Glutamatergic neuron (in vitro differentiated cells): ENCODE measurements at places on chromosomes 5 and 9. TPM values are rescaled to one million over a fixed set of nuclear protein-coding genes. Genes with fewer than 3 reads are reported as not detected.

SLC9A3 gene
- total RNA-seq, result 1.1 TPM

UCK1 gene
- 24.8 TPM for total RNA-seq

DNA sequence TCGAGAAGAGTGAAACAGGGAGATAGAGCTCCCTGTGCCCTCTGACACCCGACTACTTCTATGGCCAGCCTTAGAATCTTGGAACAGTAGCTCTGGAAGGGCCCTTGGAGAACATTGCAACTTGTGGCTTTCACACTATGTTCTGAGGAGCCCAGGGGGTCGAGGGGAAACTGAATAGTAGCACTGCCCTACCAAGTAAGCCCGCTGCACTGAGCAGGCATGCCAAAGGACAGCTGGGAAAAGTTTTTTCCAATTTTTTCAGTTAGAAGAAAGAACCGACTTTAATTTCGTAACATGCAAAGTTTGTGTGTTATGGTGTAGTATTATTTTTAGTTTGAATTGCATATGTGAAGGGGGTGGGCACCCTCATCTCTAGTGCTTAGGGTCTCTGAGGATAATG is 10.9 kb downstream of the SMIM3 start:
- no peak for DNase-seq

HRCT1 gene
- total RNA-seq, result not detected

GRCh38 chr5:31334061-31334860 is 140.8 kb downstream of the CDH6 start:
- no peak for DNase-seq

- DNase-seq, result no peak
These were observed 96.0 kb downstream of the LIX1 start for GRCh38 chr5:97046270-97046982.

DNA sequence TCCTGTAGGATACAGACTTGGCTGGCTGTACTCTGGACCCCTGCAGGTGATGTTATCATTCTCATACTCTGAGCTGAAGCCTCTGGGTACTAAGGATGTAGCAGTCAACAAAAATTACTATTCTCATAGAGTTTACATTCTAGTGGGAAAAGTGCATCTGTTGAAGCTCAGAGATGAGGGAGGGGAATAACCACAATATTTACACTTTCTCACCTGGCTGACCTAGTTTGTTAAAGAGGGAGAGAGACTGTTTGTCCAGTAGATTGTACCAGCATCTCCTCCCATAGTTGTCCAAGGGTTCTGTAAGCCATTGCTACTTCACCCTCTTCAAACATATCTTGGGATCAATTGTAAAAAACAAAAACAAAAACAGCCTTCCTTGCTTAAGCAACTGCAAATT is 33.8 kb upstream of the CHD1 start:
- DNase-seq, result no peak

RORB gene
- 2.2 TPM for total RNA-seq

SQSTM1 gene
- total RNA-seq, result 97.0 TPM

GRCh38 chr9:134919303-134919702 is 1.6 kb upstream of the FCN1 start:
- no peak for DNase-seq

- no peak for DNase-seq
These were observed 21.0 kb upstream of the CDKN2B start for GRCh38 chr9:22030101-22030598.

ADCY2 gene
- total RNA-seq, result 3.8 TPM

DNA sequence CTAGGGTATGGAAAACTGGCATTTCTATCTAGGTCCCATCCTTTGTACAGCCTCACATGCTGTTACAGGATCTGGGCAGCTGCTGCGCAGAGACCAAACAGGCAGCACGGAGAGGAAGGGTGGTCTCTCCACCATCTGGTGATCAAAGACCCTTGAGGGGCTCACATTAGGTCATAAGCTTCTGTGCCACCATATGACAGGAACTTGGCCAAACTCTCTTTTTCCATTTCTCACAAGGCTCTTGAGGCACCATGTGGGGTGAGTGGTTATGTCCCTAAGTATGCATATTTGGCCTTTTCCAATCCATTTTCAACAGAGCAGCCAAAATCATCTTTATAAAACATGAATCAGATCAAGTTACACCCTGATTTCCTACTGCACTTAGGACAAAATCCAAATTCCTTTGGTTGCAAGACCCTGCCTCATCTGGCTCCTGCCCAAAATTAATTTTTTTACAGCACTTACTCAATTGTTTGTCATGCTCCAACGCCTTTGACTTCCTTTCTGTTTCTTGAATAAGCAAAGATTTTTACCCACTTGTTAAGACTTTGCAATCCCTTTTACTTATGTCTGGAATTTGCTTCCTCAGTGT is 730.0 kb downstream of the MAT2B start:
- DNase-seq, result peak; percentile 52

C9orf50 gene
- 0.56 TPM for total RNA-seq

DNA sequence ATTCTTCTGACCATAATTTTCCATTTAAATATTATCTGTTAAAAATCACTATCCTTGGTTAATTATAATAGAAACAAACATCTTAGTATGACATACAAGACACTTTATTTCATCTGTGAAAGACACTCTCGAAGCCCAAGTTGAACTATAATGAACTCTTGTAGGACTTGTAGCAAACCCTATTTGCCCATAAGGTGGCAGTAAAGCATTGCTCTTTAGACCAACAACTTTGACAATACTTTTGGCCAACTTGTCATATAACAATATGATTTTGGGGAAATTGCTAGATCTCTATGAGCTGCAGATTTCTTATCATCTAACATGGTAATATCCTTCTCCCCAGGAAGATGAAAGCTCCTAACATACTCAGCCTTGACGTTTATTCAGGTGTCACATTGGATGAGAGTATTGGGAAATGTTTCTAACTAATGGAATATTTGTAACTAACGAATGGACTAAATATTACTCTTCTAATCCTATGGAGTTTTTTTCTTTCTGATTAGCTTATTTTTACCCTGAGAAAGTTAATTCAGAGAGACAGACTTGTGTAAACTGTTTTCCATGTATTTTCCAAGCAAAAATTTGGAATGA is 11.0 kb downstream of the SPINK14 start:
- DNase-seq, result no peak

DNA sequence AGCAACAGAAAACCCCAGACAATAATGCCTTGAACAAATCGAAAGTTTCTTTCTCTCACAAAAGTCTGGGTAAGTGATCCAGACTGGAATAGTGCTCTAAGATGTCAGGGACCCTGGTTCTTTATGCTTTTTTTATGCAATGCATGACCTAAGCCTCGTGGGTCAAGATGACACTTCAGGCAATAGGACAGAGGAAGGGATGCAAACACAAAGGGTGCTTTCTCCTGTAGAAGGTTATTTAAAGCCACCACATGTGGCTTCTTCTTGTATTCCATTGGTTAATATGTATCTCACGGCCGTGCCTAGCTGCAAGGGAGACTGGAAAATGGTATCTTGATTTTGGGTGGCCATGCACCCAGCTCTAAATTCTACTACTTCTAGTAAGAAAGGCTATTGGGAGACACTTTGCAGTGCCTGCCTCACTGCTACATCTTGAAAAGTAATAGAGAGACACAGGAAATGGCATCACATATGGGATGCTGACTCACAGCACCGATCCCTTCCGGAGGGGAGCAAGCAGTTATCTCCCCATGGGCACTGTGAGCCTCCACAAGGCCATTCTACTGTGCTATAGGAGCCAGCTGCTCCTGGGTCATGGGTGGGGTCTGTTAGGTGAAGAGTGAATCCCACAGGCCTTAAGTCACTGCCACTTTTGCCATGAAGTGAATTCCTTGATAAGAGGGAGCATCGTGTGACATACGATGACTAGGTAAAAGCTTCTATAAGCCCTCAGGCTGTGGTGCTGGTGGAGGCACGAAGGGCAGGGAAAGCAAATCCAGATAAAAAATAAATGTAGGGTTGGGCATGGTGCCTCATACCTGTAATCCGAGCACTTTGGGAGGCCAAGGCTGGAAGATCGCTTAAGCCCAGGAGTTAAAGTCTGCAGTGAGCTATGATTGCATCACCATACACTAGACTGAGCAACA is 32.5 kb upstream of the RAB14 start:
- DNase-seq, result no peak

DNA sequence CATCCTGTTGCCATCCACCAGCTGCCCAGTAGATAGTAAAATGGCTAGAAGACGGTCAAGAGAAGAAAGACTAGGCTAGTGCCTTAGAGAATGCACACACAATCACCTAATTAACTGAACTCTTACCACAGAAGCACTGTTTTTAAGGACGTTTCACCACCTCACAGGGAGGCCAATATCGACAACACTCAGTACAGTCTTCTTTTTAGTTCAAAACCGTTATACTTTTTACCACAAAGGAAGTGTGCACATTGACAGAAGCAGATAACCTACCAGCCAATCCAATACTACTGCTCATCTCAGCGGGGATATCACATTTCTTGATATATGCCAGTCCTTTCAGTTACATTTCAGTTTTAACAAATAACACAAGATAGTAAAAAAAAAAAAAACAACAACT is 122.3 kb downstream of the GNAQ start:
- DNase-seq, result no peak

DNA sequence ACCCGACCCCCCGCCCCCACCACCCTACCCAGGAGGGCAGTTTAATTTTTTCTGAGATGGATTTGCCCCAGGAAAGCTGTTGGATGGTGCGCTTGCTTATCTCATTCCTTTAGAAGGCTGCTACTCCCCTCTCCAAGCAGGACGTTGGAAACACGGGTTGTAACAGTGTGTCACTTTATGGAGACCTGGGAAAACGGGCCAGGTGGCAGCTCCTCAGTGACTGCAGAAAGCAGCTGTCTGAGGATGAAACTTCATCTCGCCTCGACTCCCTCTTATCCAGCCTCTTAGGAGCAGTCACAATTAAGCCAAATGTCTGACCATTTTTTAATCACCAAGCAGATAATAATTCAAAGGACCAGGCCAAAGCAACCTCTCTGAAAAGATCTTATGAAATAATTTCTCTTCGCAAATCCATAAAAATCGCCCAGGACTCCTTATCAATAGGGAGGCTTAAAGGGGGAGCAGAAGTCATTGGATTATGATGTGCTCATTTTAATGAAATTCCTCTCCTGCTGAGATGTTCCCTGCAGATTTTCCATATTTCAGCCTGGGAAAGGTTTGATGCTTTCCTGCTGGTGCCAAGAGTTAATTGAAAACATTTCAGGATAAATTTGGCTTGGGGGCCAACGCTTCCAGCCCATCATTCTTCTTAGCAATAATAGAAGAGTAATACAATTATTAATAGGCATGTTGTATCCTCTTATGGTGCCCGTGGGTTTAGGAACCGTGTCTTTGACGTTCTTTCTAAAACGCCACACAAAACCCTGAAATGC is 26.0 kb downstream of the GAS1 start:
- no peak for DNase-seq

DNA sequence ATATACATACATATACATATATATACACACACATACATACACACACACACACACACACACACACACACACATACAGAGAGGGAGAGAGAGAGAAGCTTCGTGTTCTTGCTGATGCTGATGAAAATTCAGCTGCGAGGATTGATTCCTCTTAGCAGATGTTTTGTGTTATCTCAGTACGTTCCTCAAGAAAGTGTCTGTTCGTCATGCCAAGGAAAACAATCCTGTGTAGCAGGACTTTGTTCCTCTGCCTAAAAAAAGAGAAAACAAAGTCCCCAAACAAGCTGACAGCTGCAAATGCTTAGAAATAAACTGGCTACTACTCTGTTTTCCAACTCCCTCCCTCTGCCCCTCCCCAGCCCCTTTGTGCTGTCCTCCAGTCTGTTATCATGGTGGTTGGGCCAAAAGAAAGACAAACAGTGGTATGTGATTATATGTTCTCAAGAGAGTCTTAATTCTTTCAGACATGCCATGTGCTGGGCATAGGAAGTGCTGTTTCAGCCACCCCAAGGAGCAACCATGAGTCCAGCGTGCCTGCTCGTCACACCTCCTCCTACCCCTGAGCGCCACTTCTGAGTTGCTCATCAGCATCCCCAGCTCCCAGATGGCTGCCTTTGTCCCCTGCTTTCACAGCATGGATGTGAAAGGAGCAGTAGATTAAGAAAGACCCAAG is 71.5 kb upstream of the EQTN start:
- no peak for DNase-seq

RLN2 gene
- not detected for total RNA-seq

- no peak for DNase-seq
These were observed 145.5 kb downstream of the DCP2 start for GRCh38 chr5:113122053-113122452.

- DNase-seq, result no peak
These were observed 64.5 kb downstream of the RASEF start for GRCh38 chr9:82998409-82998808.

DNA sequence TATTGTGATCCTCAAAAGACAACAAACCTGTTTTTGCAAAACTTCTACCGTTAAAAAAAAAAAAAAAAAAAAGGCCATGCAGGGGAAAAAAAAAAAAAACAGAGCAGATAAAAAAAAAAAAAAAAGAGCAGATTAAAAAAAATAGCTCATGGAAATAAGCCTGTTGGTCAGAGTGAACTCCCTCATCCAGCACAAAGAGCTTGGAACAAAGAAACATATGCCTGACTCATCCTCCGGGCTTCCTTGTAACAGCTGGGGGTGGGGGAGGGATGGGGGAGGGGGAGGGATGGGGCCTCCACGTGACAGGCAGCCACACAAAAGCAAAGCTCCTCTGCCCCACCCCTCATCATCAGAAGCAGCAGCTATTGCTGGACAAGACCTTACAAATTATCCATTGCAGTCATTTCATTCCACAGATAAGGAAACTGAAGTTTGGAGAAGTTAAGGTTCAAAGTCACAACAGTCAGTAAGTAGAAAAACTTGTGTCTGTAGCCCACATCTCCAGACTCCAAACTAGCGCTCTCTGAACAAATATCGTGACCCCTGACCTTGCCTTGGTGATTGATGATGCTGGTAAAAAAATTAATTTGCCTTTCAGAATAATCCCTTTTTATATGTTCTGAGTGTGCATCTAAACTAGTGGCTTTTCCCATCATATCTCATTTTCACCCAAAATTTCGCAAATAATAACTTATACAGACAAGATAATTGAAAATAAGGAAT is 38.9 kb downstream of the SLC35D2 start:
- DNase-seq, result peak; percentile 63

GRCh38 chr9:32393911-32394310 is 9.5 kb downstream of the ACO1 start:
- DNase-seq, result no peak

DNA sequence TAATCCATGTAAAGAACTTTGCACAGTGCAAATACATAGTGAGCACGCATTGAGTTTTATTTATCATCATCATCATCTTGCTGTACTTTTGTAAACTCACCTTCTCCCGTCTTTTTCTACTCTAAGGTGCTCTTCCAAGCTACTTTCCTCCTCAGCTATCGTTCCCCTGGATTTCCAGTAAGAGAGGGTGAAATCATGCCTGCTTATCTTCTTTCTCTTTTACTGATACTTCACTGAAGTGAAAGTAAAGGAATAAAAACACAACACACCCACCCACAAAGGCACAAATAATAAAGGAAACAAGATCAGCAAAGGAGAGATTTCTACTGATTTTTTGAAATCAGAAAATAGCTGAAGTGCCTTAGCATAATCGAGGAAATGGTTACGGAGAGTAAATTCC is 509.9 kb downstream of the RAB3C start:
- no peak for DNase-seq
